ENCODE measurements at places on chromosomes 1 and 21. TPM values are rescaled to one million over a fixed set of nuclear protein-coding genes. Genes with fewer than 3 reads are reported as not detected.

The REN gene
- total RNA-seq, result under 0.01 TPM

The ATP1A4 gene
- not detected for total RNA-seq

The CSTB gene
- 52.3 TPM for total RNA-seq

The TNFRSF1B gene
- 0.07 TPM for total RNA-seq

The SELENON gene
- 6.8 TPM for total RNA-seq

The FCAMR gene
- total RNA-seq, result not detected

The SMG7 gene
- 25.6 TPM for total RNA-seq

The COL11A1 gene
- total RNA-seq, result 0.07 TPM

The LENEP gene
- 1.00 TPM for total RNA-seq

The SLC30A2 gene
- 0.07 TPM for total RNA-seq

The RGS8 gene
- total RNA-seq, result not detected

The CNR2 gene
- not detected for total RNA-seq

The RAP1GAP gene
- 2.6 TPM for total RNA-seq

The UTS2 gene
- total RNA-seq, result 0.21 TPM

The GCSAML gene
- total RNA-seq, result under 0.01 TPM

The PDC gene
- total RNA-seq, result not detected

The LCE1C gene
- total RNA-seq, result not detected

The VWA1 gene
- total RNA-seq, result 18.4 TPM

The C1orf53 gene
- 1.4 TPM for total RNA-seq

The SEMA4A gene
- total RNA-seq, result 3.8 TPM

The ADARB1 gene
- total RNA-seq, result 16.1 TPM

The CFHR1 gene
- total RNA-seq, result not detected
